ENCODE measurements at places on chromosomes 1 and 21.

GRCh38 chr1:77438236-77438913, 156.6 kb downstream of the AK5 start:
- H3K4me3 ChIP-seq, result no peak overlapping the region
- no peaks in the 10 kb centered on the region for H3K36me3 ChIP-seq
- peak; percentile 71 for DNase-seq

DNA sequence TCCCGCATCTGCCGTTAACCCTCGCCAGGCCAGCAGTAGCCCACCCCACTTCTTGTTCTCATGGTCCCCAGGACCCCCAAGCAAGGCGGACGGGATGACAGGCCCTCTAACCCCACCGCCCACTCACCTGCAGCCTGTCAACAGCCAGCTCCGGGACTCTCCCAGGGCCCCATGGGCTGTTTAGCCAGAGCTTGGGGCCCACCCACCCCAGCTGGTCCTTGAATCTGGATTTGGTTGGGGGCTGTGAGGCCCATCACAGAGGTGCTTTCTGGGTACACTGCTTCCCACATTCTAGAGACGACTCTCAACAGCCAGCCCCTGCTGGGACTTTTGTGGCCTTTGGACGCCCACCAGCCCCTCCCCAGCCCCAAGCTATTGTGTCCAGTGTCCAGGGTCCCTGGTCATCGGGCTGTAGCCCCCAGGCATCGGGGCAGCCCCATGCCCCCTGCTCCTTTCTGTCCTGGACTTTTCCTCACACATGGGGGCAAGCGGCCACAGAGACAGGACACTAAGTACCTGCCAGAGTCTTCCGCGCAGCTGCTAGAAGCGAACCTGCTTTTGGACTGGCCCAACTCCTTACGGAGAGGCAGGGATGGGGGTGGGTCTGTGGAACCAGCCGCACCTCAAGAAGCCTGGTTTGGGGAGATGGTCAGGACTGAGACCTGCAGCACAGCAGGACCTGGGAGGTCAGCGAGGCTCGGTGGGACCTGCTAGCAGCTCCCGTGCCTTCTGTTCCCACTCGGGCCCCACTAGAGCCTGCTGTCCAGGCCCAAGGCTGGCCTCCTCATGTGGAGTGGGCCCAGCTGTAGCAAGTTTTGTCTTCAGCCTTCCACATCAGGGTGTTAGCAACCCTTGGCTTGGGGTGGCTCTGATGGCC, 208.1 kb upstream of the VAMP3 start:
- no peaks in the 10 kb centered on the region for H3K36me3 ChIP-seq
- no peaks in the 10 kb centered on the region for H3K27me3 ChIP-seq
- DNase-seq, result no peak
- peaks cover 9% of the 10 kb centered on the region for H3K4me1 ChIP-seq
- H3K4me3 ChIP-seq, result no peak overlapping the region
- H3K27ac ChIP-seq, result no peak overlapping the region

GRCh38 chr1:41712081-41712480, 206.6 kb downstream of the HIVEP3 start:
- no peaks in the 10 kb centered on the region for H3K27me3 ChIP-seq
- no peak for DNase-seq
- no peaks in the 10 kb centered on the region for H3K4me1 ChIP-seq
- H3K4me3 ChIP-seq, result no peak overlapping the region
- H3K36me3 ChIP-seq, result no peaks in the 10 kb centered on the region

DNA sequence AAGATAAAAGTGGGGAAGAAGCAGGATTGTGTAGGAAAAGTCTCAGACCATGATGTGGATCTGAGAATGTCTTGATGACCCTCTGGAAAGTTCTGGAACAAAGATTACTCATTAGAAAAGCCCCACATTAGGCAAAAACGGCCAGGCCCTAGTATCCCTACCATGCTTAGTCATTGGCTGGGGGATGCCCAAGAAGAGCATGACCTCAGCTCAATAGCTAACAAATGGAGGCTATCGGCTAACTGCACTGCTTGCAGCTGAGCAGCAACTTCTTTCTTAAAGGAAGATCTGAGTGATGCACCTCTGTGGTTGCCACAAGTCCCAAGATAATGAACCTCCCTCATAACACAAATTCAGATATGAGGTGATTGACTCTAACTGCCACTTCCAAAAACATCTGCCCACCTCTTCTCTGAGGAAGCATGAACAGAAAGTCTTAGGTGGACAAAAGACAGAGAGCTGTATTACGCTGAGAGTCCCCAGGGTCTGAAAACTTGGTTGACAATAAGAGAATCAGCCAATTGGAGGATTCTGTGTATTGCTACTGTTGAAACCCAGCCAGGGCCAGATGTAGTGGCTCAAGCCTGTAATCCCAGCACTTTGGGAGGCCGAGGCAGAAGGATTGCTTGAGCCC, 64.6 kb upstream of the AK4 start:
- no peak for DNase-seq
- H3K27me3 ChIP-seq, result peaks cover 4% of the 10 kb centered on the region
- no peaks in the 10 kb centered on the region for H3K4me1 ChIP-seq
- no peak overlapping the region for H3K27ac ChIP-seq
- no peak overlapping the region for H3K4me3 ChIP-seq

- H3K4me3 ChIP-seq, result no peak overlapping the region
- peak overlapping the region; percentile 79 for H3K27ac ChIP-seq
- H3K4me1 ChIP-seq, result peaks cover 3% of the 10 kb centered on the region
- peak; percentile 24 for DNase-seq
Measured at GRCh38 chr1:167601442-167602383, 28.3 kb upstream of the RCSD1 start.

- no peak overlapping the region for H3K27ac ChIP-seq
- no peaks in the 10 kb centered on the region for H3K27me3 ChIP-seq
- DNase-seq, result no peak
- H3K36me3 ChIP-seq, result peaks cover 1% of the 10 kb centered on the region
Measured at GRCh38 chr1:237772009-237772408, 118.7 kb downstream of the ZP4 start.

DNA sequence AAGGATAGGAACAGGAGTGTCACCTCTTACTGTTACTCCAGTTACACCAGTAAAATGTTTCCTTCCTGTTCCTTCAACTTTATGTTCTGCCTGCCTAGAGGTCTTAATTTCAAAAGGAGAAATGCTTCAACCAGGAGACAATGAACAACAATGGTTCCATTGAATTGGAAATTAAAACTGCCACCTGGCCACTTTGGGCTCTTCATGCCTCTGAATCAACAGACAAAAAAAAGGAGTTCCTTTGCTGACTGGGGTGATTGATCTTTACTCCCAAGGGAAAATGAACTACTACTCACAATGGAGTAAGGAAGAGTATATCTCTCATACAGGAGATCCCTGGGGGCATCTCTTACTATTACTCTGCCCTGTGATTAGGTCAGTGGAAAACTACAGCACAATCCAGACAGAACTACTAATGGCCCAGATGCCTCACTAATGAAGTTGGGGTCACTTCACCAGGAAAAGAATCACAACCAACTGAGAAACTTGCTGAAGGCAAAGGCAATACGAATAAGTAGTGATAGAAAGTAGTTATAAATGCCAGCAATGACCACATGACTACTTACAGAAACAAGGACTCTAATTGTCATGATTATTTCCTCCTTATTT, 76.6 kb upstream of the PRDX6 start:
- DNase-seq, result no peak
- H3K27ac ChIP-seq, result no peak overlapping the region
- H3K4me3 ChIP-seq, result no peak overlapping the region
- no peaks in the 10 kb centered on the region for H3K4me1 ChIP-seq
- H3K27me3 ChIP-seq, result no peaks in the 10 kb centered on the region

DNA sequence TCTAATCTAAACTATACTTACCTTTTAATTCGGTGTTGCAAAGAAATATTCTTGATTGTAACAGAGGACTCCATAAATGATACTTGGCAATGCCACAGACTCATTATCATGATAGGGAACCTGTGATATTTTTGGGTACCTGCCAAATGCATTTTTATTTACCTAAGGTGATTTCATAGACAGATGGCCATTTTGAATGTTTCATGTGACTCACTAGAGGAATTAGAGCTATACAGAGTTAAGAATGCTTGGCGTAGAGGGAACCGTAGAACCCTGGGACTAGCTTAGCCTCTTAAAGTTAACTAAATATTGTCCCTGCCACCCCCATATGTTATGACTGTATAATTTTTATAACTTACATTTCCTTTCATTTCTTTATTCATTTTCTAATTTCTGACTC, 136.1 kb downstream of the DISP1 start:
- H3K4me3 ChIP-seq, result no peak overlapping the region
- H3K27me3 ChIP-seq, result no peaks in the 10 kb centered on the region
- H3K27ac ChIP-seq, result no peak overlapping the region
- no peak for DNase-seq
- H3K4me1 ChIP-seq, result peaks cover 2% of the 10 kb centered on the region

DNA sequence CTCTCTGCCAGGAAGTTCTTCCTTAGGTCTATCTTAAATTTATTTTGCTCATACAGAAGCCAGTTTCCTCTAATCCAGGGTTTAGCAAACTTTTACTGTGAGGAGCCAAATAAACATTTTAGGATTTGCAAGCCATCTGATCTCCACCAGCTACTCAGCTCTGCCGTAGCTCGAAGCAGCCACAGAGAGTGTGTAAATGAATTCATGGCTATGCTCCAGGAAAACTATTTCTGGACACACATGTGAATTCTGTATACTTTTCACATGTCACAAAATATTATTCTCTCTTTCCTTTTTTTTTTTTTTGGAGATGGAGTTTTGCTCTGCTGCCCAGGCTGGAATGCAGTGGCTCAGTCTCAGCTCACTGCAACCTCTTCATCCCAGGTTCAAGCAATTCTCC, 13.4 kb upstream of the AGTRAP start:
- DNase-seq, result no peak
- no peaks in the 10 kb centered on the region for H3K27me3 ChIP-seq
- no peak overlapping the region for H3K27ac ChIP-seq
- H3K4me1 ChIP-seq, result no peaks in the 10 kb centered on the region
- H3K36me3 ChIP-seq, result no peaks in the 10 kb centered on the region
- H3K4me3 ChIP-seq, result no peak overlapping the region

DNA sequence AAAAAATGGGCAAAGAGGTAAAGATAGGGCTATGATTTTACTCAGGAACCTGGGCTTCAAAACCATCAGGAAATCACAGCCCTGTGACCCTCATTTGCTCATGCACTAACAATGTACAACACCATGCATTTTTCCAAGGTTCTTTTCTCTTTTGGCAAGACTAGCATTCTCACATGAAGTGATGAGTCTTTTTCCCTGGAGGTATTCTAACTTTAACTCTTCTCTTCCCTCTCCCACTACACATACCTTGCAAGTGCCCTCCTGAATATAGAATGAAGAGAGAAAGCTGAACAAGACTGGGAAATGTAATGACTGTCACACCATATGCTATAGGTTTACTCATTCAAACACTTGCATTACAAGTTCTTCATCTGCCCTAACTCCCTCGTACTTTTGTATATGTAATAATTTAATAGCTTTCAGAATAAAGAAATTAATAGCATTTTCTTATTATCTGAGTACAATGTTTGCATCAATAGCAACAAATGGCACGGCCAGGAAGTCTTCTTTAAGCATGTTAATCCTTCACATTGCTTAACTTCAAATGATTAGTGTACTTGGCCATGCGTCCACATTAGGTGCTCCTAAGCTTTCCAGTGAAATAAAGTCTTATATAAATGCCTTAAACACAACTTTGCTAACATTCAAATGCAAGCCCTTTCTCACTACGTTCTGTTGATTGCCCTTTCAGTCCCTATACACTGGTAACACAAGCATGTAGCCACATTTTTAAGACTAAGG, 1.8 kb downstream of the NIBAN1 start:
- peak; percentile 11 for DNase-seq
- peaks cover 9% of the 10 kb centered on the region for H3K4me1 ChIP-seq
- H3K36me3 ChIP-seq, result no peaks in the 10 kb centered on the region
- peaks cover 19% of the 10 kb centered on the region for H3K27me3 ChIP-seq
- H3K27ac ChIP-seq, result no peak overlapping the region

- H3K36me3 ChIP-seq, result peaks cover 2% of the 10 kb centered on the region
- H3K27me3 ChIP-seq, result no peaks in the 10 kb centered on the region
- DNase-seq, result no peak
- H3K4me1 ChIP-seq, result peaks cover 2% of the 10 kb centered on the region
- no peak overlapping the region for H3K4me3 ChIP-seq
Measured at GRCh38 chr21:33238565-33239255, 9.0 kb downstream of the IFNAR2 start.

DNA sequence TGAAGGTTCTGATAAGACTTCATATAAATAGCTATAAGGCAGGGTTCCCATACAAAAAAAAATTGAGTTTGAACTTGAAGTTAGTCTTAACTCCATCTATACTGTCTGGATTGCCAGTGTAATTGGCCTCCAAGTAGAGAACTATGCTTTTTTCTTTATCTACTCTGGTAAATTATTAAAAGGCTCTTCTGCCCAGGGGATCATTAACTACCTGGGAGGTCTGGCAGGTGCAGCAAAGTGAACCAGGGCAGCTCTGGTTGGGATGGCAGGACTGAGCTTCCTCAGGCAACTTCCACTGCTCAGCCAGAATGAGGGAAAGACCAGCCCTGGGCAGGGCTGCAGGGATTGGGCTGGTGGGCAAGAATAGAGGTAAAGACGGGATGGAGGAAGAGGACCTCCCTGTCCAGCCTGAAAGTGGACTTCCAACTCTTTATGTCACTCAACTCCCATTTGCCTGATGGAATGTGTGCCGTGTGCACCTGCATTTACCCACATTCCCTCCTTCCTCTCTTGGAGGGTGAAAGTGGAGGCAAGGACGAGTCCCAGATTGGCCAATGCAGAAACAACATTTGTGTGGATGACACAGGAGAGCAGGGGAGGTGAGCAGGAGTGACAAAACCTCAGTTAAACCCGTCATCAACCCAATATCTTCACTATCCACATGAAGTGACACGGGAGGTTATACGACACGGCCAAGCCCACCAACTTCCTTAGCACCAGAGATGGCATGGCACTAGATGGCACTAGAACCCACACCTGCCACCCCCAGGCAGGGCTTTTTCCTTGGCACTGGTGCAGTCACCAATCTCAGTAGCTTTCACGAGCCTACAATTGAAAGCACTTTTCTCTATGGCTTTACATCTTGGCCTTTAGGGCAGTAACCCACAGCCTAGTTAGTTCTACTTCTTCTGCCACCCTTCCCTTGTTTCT, 25.2 kb downstream of the CCN1 start:
- H3K4me1 ChIP-seq, result peaks cover 7% of the 10 kb centered on the region
- no peak overlapping the region for H3K4me3 ChIP-seq
- peak; percentile 66 for DNase-seq
- no peaks in the 10 kb centered on the region for H3K36me3 ChIP-seq

DNA sequence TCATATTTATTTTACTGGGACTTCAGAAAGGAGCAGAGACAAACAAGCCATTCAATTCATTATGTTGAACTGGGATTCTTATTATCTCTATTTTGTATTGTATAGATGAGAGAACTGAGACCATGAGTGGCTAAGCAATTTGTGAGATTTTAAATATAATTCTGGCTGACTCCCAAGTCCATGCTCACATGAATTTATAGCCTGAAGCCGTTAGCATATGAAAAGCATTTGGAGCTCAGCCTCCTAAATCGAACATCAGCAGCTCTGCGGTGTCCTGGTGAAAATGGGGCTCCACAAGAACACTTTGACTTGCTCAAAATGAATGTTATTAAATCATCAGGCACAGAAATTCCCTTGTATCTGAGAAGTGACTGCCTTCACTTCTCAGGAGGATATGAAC, 96.8 kb upstream of the DPT start:
- no peak overlapping the region for H3K27ac ChIP-seq
- H3K4me3 ChIP-seq, result no peak overlapping the region
- no peak for DNase-seq
- no peaks in the 10 kb centered on the region for H3K27me3 ChIP-seq
- no peaks in the 10 kb centered on the region for H3K36me3 ChIP-seq
- peaks cover 8% of the 10 kb centered on the region for H3K4me1 ChIP-seq
